Coronary artery (tissue), 2 donors: ENCODE measurements at places on chromosomes 11 and 22.

- DNase-seq = no peak
Observed at GRCh38 chr11:60762851-60763691, 6.4 kb downstream of the MS4A15 start.

- DNase-seq = no peak
Observed at GRCh38 chr11:97502201-97502600, 1112.4 kb downstream of the JRKL start.

GRCh38 chr11:64577202-64577601, 13.8 kb upstream of the SLC22A12 start:
- no peak for DNase-seq

- no peak for DNase-seq
Observed at GRCh38 chr11:132692891-132693290, 839.4 kb downstream of the OPCML start.

GRCh38 chr11:131940126-131940525, 569.7 kb downstream of the NTM start:
- DNase-seq = no peak

DNA sequence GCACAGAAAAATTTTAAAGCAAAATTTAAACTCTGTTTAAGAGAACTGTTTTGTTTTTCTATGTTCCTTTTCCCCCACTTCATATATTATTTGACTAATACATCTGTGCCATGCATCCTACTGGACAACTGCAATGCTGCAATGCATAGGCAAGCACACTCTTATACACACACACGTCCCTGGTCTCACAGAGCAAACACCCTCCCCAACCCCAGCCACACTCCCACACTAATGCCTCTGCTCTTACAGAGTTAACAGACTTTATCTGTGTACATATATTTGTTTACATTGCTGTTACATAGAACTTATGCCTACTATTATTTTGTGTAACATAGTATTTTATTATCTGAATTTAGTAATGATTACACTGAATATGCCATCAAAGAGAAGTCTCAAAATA, 25.5 kb upstream of the CTSC start:
- DNase-seq = no peak

DNA sequence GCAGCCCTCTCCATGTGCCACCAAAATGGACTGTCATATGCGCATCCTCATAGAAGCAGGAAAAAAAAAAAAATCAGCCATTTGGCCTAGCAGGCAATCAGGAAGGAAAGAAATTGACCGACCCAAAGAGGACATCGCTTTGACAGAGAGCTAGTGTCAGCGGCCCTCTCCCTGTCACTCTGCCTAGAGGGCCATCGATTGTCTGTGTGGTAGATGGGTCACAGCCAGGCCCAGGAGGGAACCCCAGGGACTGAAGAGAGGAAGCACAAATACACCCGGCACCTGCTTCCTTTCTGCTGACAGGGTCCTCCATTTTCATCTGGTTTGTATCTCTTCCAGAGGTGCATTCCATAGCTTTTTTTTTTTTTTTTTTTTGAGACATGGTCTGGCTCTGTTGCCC, 21.8 kb downstream of the VPS37C start:
- no peak for DNase-seq
